ENCODE measurements at places on chromosomes 5 and 9.

GRCh38 chr9:89969156-89969675 lies 364.4 kb downstream of the GADD45G start:
- DNase-seq, result no peak

DNA sequence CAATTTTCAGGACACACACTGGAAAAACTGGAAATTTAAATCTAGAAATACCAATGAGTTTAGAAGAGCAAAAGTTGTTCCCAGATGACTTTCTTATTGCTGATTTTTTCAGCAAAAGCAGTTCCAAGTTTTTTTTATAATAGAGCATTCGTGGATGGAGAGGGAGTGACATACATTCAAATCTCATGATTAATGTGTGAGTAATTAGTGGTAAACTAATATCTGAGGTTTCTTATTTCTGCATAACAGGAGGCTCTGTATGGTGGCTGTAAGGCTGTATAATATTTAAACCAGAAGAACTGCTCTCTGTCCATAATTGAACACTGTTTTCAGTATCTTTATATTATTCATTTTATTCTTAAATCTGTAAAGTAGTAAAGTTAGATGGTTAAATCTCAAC lies 25.8 kb downstream of the LYSMD3 start:
- no peak for DNase-seq

GRCh38 chr9:126698251-126698650 lies 84.5 kb downstream of the LMX1B start:
- DNase-seq, result no peak

DNA sequence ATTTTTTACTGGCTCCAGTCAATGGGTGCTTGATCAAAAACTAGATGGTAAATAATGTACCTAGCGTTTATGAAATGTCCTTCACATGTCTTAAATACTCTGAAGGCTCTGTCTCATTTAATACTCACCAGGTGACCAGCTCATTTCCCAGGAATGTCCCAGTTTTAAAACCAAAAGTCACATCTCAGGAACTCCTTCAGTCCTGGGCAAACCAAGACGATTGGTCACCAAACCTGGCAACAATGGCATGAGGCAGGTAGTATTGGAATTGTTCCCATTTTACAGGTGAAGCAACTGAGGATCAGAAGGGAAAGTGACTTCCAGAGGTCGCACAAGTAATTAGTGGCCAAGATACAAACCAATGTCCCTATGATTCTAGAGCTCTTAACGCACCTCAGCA lies 27.7 kb downstream of the SMIM23 start:
- no peak for DNase-seq

DNA sequence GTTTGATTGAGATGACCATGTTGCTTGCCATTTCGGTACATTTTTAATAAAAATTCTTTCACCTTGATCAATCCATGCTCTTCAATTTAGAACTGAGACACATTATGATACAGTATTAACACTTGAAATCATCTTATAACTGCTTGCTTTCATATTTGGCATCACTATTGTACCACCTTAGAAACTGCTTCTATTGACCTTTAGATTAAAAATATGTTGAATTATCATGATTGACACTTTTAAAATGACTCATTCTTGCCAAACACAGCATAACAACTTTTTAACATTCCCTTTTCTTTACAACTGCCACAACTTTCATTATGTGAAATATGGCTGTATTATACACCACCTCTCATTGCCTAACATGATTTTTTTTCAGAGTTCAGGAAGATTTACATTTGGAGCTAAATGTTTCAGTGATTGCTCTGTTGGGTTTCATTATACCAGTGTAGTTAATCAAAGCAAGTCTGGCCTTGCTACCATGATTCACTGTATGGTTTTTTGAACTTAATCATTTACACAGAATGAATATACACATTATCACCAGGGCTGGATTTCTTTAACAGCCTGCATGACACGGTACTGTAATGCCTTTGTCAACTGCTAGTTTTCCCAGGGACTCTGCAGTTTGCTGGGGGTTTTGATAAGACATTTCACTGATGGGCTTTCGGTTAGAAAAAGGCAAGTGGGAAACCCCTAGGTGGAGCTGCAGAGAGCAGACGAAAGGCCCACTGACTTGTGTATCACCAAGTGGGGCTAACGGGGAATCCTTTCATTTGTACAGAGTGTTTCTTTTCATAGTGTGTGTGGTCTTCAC lies 93.6 kb upstream of the TLE4 start:
- peak; percentile 52 for DNase-seq

DNA sequence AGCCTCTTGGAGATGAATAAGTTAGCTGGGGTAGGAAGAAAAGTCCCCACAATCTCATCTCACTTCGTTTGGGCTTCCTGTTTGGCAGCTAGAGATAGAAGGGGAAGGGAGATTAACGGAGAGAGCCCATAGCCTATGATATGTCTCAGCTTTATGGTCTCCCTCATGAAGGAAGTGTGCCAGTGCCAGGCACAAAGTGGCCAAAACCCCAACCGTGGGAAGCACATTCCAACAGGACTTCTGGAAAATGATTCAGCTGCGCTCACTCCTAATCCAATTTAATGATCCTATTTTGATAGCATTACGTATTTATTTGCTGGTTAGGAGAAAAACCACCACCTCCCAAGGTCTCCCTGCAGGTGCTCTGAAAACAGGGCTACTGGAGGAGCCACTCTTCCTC lies 303.1 kb upstream of the CLINT1 start:
- no peak for DNase-seq

DNA sequence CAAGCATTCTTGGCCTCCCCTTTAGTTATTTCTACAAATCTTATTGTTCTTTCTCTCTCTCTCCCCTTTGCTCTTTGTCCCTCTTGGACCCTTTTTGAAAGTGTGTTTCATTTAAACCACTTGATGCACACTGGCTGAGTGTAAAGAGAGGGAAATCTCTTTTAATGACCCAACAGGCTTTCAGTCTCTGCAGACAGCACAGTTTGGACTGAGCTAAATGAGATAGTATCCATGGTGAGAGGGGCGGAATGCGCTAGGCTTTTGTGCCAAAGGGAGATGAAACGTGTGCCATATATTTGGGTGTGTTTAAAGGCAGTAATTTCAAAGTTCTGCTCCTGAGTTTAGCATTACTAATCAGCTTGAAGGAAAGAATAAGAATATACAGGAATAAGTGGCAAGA lies 184.9 kb downstream of the PCSK1 start:
- no peak for DNase-seq

DNA sequence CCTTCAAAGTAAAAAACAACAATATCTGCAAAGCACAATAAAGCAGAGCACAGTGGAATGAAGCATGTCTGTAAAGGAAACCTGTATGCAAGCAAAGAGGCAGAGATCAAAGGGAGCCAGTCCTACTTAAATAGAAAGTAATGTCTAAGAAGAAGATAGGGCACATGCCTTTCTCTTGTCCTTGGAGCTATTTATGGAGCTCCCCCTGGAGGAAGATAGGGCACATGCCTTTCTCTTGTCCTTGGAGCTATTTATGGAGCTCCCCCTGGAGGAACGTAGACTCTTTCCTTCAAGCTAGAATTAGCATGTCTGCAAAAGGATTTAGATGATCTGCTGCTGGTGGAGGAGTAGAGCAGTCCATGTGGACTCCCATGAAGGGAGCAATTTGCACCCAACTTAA lies 168.1 kb upstream of the RASEF start:
- DNase-seq, result no peak

DNA sequence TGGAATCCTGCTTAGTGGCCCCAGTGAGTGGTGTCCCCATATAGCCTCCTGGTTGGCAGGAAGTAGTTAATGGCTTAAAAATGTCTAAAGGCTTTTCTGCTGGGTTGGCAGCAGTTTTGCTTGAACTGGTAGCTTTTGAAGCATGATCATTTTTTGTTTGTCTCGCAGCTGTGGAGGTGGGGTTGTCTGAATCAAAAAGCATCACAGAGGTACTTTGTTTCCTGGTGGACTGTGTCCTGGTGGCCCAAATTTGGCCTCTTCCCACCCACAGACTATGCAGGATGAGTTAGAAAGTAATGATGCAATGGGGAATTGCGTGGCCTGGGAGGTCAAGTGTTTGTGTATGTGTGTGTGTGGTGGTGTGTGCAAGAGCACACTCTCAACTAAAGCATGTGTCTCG lies 322.7 kb downstream of the ARHGEF28 start:
- DNase-seq, result no peak

GRCh38 chr5:62680121-62680520 lies 101.5 kb downstream of the LRRC70 start:
- DNase-seq, result no peak

GRCh38 chr5:142720641-142721271 lies 34.9 kb upstream of the FGF1 start:
- no peak for DNase-seq

- DNase-seq, result no peak
Measured at GRCh38 chr5:56302027-56302426, 68.9 kb upstream of the ANKRD55 start.

- DNase-seq, result peak; percentile 28
Measured at GRCh38 chr9:124652615-124653393, 118.3 kb downstream of the NR6A1 start.

DNA sequence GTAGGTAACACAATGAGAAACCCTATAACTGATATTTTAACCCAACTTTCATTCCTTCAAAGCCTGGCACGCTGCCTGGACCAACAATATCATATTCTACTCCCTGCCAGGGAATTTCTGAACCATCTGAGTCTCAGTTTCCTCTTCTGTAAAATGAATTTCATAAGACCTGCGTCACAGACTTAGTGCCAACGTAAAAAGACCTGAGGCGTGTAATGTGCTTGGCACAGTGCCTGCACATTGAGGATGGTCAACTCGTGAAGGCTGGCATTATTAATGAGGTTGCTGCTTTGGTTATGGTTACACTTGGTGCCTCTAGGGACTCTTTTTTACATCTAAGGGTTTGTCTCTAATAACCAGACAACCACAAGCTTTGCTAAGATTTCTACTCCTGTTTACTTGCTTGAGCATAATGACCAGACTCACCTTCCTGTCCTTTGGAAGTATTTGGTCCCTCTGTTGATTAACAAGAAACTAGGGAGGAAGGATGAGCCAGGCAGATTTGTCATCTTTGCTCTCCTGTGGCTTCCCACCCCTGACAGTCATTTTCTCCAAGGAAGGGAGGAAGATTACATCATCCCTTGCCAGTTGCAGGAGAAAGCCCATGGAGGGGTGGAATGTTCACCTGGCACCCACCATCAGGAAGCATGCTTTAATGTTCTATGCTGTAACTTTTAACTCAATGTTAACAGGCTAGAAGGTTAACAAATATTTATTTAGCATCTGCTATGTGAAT lies 79.0 kb downstream of the PAPPA start:
- DNase-seq, result no peak

- no peak for DNase-seq
Measured at GRCh38 chr5:127038550-127038949, 8.2 kb upstream of the MARCHF3 start.

DNA sequence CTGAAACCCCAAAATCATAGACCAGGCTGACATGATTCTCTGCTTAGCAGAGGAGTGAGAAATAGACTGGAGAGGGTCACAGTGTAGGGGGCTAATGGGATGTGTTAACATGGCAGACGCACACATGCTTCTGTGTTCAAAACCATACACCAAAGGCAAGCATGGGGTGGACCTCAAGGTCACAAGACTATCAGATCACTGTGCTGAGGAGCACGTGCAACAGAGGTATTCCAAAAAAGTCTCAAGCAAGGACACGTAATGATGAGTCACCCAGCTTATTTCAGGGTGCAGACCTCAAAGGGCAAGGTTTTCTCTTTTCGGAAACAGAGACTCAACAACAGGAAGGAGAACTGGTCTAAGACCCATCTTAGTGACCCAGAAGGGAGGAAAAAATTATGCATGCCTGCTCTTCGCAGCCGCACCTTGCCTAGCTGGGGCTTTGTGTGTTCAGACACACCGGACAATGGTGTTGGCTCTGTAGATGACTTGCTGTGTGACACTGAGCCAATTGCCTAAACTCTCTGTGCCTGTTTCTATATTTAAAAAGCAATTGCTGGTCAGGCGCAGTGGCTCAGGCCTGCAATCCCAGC lies 20.3 kb downstream of the WHRN start:
- no peak for DNase-seq

DNA sequence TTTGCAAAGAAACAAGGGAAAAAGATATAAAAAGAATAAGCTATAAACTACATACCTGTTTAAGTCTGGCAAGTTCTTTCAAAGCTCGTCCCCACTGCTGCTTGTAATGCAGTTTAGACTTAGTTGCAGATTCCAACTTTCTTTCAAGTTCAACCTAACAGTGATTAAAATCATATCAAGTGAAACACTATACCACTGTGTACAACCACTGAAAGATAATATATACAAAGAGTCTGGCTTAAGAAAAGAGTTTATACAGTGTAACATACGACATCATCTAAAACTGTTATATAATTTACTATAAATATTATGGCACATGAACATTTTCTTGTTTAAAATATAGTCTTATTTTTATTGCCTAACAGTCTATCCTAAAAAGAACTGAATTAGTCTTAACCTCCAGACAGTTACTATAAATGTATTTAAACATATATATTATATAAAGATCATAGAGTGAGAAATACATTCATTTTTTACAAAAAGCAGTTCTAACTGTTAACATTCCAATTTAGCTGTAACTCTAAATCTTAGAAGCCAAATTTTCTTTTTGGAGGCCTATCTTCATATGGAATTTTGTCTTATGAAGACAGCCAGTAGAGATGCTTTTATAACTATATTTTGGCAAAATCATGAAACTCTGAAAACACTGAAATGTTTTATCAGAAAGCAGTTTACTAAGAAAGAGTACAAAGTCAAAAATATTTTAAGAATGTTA lies 58.6 kb downstream of the CEP120 start:
- DNase-seq, result no peak

DNA sequence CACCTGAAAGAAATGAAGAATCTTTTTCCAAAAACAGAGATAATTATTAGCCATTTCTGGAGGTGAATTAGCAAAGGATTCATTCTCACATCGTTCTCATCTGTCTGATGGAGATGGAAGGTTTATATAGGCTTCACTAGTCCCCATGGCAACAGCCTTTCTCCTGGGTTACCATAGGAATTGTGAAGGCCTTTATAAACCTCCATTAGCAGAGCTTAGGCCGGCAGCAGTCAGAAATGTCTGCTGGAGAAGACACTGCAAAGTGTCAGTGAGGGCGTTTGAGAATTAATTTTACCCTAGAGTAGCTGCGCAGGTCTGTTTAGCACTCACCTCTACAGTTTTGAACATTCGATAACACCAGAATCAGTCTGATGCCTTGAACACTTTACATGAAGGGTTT lies 290.4 kb upstream of the NR4A3 start:
- DNase-seq, result no peak

GRCh38 chr9:92617195-92617813 lies 52.6 kb downstream of the IPPK start:
- DNase-seq, result peak; percentile 9

DNA sequence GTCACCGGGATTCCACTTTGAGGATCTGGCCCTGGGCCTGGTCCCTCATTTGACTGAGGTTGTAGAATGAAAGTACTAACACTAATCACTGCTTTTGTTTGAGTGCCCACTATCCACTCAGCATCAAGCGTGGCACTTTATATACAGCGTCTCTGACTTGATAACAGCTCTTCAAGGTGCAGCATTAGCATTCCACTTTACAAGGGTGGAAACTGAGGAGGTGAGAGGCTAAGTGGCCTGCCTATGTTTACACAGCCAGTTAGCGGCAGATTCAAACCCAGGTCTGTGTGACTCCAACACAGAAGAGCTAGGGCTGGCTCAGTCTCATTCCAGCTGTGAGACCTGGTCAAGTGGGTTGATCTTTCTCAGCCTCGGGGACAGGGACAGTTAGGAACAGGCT lies 5.9 kb downstream of the KCNMB1 start:
- no peak for DNase-seq
